Activated CD8-positive, alpha-beta memory T cell treated with anti-CD3 and anti-CD28 coated beads for 24 hours (primary cell): ENCODE measurements at places on chromosomes 3 and 15.

GRCh38 chr3:185613016-185613415 lies 26.9 kb downstream of the SENP2 start:
- no peak for DNase-seq

GRCh38 chr3:101942356-101942755 lies 93.0 kb downstream of the NFKBIZ start:
- DNase-seq, result no peak

- no peak for DNase-seq
Observed at GRCh38 chr15:94272251-94272898, 41.0 kb downstream of the MCTP2 start.

GRCh38 chr3:25306066-25306465 lies 122.0 kb upstream of the RARB start:
- DNase-seq, result no peak

GRCh38 chr3:24195504-24196230 lies 250.6 kb downstream of the NR1D2 start:
- no peak for DNase-seq

DNA sequence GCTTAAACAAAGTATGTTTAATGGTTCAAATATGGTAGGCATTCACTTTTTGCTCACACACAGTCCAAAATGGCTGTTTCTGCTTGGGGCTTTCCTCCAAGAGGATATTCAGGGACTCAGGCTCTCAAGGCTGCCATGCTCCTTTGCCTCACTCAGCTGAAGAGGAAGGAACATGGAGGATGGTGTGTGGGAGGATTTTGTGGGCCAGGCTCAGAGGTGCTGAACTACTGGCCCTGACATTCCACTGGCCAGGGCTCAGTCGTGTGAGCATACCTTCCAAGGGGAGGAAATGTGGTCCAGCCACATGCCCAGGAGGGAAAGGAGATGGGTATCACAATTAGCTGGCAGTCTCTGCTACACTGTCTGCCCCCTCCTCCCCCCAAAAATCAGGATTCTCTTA lies 8.7 kb downstream of the PXYLP1 start:
- no peak for DNase-seq

GRCh38 chr3:109851854-109852253 lies 514.5 kb upstream of the DPPA4 start:
- no peak for DNase-seq

- no peak for DNase-seq
Observed at GRCh38 chr3:196320137-196320536, 2.1 kb upstream of the DYNLT2B start.

GRCh38 chr3:131782751-131783150 lies 252.1 kb downstream of the CPNE4 start:
- DNase-seq, result no peak

DNA sequence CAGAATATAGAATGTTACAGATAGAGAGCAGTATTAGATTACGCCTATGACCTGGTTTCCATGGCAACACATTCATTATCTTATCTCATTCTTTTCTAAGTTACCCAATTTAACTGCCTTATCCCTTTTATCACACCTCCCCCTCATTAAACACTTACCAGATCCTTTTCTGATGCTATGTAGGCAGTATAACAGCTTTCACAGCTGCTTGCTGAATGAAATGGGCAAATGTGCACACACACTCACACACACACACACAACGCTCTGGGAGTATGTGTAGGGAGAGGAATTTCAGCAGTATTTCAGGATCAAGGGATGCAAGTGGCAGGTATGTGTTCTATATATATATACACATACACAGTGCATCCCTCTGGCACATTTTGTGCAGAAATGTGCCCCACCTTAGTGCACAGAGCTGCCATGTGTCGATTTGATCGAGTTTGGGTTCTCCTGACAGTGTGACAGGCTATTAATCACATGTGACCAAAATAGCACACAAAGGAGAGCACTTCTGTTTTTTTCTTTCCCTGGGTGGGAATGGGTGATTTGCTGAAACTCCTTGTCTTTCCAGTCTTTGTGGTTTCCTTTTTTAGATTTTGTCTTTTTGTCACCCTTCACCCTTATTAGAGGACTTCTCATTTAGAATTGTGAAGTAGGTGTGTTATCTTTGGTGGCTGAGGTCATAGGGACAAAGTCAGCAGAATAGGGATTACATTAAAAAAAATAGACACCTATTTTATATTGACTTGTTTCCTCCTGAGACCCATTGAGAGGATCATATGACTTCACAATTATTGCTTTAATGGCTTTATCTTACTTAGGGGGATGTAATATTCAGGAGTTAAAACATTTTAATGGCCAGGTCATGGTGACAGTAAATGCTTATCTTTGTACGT lies 553.7 kb downstream of the PDCD6IP start:
- DNase-seq, result no peak

GRCh38 chr3:27533718-27534573 lies 49.8 kb upstream of the SLC4A7 start:
- no peak for DNase-seq

- DNase-seq, result no peak
Observed at GRCh38 chr15:29910068-29910467, 87.8 kb upstream of the TJP1 start.

GRCh38 chr15:22810033-22810852 lies 23.8 kb downstream of the NIPA1 start:
- DNase-seq, result no peak

GRCh38 chr15:73058437-73058836 lies 6.2 kb downstream of the NEO1 start:
- DNase-seq, result no peak

GRCh38 chr15:35751413-35752133 lies 205.6 kb upstream of the DPH6 start:
- DNase-seq, result peak; percentile 60

GRCh38 chr3:152359385-152360248 lies 90.9 kb downstream of the MBNL1 start:
- no peak for DNase-seq

DNA sequence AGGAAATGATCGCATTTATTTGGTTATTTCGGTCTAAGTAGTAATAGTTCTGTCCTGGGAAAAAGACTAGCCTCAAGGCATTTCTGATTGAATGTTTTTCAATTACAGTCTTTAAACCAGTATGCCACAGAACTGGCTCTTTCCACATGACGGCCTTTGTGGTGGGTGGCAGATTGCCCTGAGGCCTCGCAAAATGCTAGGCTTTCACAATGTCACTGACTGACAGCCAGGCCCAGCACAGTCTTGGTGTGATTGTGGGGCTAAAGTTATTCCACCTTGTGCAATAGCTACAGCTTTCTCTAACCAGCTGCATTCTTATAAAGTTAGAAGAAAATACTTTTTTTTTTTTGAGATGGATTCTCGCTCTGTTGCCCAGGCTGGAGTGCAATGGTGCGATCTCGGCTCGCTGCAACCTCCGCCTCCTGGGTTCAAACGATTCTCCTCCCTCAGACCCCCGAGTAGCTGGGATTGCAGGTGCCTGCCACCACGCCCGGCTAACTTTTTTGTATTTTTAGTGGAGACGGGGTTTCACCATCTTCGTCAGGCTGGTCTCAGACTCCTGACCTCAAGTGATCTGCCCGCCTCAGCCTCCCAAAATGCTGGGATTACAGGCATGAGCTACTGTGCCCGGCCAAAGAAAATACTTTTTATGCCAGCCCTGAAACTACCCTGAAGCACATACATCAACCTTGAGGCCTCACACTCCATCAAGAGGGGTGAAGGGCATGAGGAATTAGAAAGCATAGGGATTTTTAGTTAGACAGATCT lies 2.5 kb upstream of the ADIPOQ start:
- DNase-seq, result no peak

GRCh38 chr3:172592898-172593669 lies 69.9 kb upstream of the TNFSF10 start:
- DNase-seq, result peak; percentile 69

- peak; percentile 76 for DNase-seq
Observed at GRCh38 chr15:31867536-31868442, 162.5 kb upstream of the CHRNA7 start.

GRCh38 chr3:38022301-38022700 lies 7.1 kb downstream of the PLCD1 start:
- no peak for DNase-seq

- no peak for DNase-seq
Observed at GRCh38 chr3:71783152-71783551, 1.8 kb downstream of the PROK2 start.

DNA sequence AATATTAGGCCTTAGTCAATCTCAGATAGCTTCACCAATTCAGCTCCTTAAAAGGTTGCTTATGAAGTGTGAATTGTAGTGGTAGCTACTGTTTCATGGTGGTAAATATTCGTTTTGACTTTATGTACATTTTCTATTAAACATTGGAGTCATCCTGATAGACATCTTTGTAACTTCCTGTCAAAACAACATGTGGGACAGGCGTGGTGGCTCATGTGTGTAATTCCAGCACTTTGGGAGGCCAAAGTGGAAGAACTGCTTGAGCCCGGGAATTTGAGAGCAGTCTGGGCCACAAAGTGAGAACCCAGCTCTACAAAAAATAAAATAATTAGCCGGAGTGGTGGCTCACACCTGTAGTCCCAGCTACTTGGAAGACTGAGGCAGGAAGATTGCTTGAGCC lies 2.0 kb upstream of the TRIM59 start:
- DNase-seq, result no peak

DNA sequence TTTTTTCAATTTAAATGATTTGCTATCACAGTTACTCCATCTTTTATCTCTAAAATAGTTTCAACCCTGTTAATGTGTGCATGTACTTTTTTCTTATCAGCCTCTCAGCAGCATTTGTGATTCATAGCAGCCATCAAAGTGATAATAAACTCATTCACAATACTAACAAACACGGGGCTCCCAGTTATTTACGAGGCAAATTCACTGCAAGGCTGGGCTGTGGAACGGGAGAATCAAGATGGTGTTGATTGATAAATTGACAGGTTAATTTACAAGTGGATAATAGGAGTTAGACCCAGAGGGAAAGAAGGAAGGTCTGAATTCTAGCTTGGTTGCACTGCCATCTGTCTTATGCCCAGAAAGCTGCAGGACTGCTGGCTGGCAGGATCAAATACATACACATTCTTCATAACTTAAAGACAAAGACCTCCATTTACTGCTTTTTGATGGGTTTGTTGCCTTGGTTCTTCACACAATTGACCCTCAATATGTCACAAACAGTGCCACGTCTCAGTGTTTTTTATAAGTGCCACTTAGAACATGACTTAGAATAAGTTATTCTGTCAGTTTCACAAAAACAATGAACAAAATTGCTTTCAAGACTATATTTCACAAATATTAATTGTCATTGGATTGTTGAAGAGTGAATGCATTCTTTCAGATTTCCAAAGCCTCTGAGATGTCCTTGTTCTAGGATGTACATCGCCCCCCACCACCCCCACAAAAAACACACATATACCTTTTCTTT lies 562.8 kb downstream of the NR2F2 start:
- no peak for DNase-seq

- no peak for DNase-seq
Observed at GRCh38 chr3:192054881-192055280, 593.9 kb downstream of the PYDC2 start.

DNA sequence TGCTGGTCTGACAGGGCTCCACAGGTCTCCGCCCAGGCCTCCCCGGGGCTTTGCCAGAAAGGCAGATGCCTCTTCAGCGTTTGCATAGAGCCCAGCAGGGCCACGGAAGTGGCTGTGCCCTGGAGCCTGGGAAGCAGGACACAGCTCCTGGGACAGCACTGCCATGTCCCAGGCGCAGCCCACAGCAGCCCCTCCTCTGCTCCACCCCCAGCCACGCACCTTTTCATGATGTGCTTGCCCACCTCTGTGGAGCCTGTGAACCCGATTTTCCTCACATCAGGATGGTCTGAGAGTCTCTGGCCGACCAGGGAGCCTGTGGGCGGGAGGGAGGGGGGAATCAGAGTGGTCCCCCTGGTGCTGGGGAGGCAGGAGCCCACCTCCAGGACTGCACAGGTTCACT lies 33.9 kb upstream of the SLC41A3 start:
- no peak for DNase-seq

- no peak for DNase-seq
Observed at GRCh38 chr3:159607856-159608255, 380.8 kb upstream of the IL12A start.

- DNase-seq, result no peak
Observed at GRCh38 chr3:25396686-25397085, 31.4 kb upstream of the RARB start.

DNA sequence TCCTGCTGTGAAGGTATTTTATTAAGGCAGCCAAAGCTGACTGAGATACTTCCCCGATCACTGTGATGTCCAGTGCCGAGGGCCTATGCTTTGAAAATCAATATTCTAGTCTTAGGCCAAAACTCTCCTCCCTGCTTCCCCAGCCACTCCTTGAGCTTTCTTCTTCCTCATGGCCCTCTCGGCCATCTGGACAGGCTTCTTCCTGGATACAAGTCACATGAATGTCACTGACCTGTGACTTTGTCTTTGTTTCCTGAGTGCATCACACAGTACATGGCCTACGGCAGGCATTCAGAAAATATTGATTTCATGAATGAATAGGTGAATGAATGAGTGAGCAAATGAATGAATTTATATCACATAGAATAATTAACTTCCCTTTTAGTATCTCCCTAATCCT lies 24.6 kb upstream of the HES1 start:
- DNase-seq, result no peak

DNA sequence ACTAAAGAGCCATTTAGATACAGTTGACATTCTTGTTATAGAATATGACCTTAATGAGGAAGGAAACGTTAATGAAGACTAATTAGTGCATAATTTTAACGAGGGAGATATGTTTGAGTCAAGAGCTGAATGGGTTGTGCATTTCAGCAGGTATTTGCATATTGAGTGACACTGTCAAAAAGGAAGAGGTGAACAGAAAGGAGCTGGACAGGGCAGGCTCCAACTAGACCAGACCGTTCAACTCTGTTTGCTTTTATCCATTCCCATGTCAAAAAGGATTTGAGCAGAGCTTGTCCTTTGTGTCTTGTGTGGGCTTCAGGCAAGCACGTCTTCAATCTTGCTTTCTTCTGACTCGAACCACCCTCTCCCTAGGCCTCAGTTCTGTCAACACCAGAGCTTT lies 40.7 kb downstream of the B3GALNT1 start:
- no peak for DNase-seq

GRCh38 chr15:55401786-55402246 lies 6.3 kb downstream of the CCPG1 start:
- no peak for DNase-seq

DNA sequence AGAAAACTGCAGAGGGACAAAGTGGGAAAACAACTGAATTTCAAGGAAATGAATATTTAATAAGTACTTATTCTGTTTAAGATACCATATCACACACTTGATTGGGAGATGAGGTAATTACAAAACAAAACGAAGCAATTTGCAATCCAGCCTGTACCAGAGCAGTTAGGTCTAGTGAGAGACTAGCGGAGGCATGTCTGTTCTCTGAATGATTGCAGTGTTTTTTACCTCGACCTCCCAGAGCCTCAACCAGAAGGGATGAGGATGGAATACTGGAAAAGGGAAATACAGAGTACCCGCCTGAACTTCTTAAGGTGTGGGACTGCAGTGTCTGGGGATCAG lies 59.5 kb downstream of the PIK3CB start:
- DNase-seq, result no peak

- no peak for DNase-seq
Observed at GRCh38 chr15:98953000-98953787, 54.4 kb downstream of the PGPEP1L start.

GRCh38 chr3:168047190-168047795 lies 48.4 kb downstream of the GOLIM4 start:
- no peak for DNase-seq

- DNase-seq, result no peak
Observed at GRCh38 chr3:127043041-127043641, 60.2 kb downstream of the PLXNA1 start.

GRCh38 chr3:55619046-55619808 lies 132.1 kb upstream of the WNT5A start:
- no peak for DNase-seq
